ENCODE measurements at places on chromosomes 11 and 22.

GRCh38 chr11:65741185-65741584 lies 20.6 kb upstream of the RNASEH2C start:
- DNase-seq, result no peak

DNA sequence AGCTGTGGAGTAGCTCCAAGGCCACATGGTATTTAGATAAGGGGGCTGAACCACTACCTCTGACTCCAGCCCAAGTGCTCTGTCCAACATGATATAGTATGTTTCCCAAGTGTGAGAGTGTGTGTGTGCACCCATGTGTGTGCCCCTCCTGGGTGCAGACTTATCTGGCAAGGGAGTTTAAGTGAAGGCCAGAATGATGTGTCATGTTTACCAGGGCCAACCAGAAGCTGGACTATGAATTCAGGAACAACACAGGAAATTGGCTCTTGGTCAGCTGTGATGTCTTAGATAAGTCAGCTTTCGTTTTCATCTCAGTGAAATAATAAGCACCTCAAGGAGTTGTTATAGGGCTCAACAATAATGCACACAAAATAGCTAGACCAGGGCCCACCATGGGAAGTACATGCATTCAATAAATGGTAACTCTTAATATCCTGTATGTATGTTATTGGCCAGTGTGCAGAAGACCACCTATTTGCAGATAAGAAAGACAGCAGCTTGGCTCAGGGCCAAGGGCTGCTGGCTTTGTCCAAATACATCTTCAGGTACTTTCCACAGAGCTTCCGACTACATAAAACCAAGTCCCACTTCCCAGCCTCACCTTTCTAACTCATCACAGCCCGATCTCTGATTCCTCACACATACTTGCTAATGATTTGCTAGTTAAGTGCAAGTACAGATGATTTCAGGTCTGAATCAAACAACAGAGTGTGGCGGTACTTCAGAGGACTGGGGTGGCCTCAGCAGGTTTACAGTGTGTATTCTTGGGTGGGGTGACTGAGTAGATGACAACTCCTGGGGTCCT lies 120.9 kb downstream of the ME3 start:
- DNase-seq, result no peak

GRCh38 chr11:69388661-69389060 lies 92.8 kb upstream of the LINC01488 start:
- no peak for DNase-seq

DNA sequence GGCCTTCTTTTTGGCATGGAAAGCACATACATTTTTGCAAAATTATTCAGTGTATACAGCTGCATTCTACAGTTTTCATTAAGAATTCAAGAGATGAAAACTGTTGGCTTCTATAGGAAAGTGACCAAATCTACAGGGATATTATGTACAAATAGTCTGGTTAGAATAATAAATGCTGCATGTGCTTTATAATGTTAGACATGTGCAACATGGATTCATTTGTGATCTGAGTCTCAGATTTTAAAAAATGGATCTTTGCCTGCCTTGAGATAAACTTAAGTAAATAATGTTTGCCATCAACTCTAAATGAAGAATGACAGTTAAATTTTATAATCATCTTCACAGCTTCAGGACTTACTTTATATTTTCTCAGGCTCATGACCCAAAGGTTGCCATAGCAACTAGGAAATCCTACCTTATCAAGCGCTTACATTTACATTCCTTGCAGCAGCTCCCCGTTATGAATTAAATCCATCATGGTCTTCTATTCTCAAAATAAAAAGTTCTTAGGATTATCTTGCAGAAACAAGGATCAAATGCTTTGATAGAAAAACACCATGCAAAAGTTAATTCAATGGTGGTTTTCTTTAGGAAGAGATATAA lies 200.2 kb downstream of the CADM1 start:
- no peak for DNase-seq

- no peak for DNase-seq
Observed at GRCh38 chr11:16286095-16286494, 70.3 kb downstream of the SOX6 start.

- no peak for DNase-seq
Observed at GRCh38 chr11:112790286-112790685, 170.9 kb upstream of the NCAM1 start.

All from esophagus squamous epithelium (tissue), 5 donors.